NCI-H1105 treated with DMSO at 0.1 percent for 48 hours (cell line): ENCODE measurements at places on chromosomes 1 and 21.
A peak's percentile ranks its signal among the peaks of the same experiment; 100 is the strongest.

DNA sequence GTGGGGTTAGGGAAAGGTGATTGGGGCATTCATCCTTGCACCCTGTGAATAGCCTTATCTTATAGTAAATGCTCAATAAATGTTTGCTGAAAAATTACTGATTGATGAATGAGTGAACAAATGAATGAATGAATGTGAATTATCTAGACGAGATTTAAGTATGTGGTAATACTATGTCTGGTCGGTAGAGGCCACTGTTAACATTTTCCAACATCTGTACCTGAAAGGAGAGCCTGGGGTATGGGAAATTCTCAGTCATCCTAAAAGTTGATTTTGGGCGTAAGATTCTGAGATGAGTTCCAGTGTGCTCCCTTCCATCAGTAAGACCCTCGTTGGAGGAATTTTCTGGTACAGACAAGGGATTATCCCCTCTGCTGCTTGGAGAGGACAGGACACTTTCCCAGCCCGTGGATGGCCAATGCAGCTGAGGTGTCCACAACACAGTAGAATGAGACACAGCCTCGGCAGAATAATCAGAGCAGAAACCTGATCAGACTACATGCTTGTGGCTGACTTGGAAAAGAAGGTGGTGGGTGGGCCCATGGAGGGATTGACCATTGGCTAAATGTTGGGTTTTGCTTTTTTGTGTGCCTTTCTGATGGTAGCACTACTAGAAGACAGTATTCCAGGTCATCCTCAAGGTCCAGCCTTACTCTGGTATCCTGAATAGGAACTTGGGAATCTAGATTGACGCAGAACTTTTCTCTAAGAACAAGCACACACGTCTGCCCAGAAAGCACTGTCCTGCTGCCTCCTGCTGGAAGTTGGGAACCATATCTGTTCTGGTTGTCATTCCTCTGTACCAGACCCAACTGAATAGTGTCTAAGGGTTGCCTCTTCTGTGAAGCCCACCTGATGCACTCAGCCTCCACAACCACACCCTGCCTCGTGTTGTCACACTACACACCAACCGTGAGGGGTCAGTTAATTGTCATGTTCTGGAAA is 262.0 kb downstream of the TNR start:
- DNase-seq, result peak; percentile 41

DNA sequence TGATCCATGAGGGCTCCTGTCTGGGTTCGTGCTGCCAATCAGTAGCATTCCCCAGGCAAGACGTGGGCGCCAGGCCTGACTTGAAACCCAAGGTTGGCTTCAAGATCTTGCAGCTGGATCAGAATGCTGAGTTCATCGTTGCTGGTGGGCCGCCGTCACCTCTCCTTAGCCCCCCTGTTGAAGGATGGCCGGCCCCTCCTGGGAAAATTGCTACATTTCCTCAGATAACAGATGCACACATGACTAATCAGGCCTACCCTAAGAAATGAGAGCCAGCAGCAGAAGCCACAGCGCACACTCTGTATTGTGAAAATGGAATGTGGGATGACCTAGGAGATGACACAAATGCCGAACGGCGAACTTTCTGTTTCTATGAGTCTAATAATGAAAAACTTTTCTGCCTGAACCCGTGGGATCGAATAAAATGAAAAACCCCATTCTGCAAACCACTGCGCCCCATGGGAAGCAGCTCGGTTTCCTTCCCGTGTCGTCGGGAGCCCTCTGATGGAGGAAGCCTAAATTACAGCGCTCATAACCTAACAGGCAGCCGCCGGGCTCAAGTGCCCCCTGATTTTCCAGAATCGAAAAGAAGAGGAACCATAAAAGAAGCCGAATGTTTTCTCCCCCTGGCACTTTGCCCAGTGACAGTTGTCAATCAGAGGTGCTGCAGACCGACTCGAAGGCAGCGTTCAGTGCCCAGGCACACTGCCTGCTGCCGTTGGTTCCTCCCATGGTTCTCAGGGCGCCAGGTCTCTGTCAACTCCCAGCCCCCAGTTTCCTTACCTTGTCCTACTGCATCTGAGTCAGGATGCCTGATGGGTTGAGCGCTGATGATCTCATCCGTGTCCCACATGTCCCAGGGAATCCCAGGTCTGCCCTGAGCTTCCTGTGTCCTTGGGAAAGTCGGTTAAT is 38.2 kb upstream of the H6PD start:
- DNase-seq, result peak; percentile 72

GRCh38 chr1:205424901-205425600 is 3.2 kb upstream of the LEMD1 start:
- peak; percentile 26 for DNase-seq

DNA sequence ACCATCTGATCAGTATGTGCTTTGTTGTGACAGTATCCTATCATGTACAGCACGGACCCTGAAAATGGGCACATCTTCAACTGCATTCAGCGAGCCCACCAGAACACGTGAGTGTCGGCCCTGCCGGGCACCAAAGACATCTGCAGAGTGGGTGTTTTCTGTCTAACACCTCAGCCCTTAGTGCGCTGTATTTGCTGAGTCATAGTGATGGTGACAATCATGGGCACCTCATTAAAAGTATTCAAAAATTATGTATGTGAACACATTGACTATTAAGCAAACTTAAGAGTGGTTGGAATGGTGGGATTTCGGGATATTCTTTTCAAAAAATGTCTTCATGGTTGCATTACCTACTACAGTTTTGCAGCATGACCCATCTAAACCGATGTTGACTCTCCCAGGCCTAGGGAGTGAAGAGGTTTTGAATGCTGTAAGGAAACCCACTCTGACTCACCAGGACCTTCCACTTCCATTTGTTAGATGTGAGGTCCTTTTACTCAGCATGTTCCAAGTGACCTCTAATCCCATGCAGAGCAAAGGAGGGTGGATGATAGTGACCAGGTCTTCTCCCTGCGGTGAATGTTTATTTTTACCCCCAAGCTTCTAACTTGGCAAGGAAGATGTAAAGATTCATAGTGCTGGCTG is 20.1 kb downstream of the MGST3 start:
- DNase-seq, result no peak

GRCh38 chr1:54543729-54544496 is 4.1 kb upstream of the ACOT11 start:
- DNase-seq, result peak; percentile 82

DNA sequence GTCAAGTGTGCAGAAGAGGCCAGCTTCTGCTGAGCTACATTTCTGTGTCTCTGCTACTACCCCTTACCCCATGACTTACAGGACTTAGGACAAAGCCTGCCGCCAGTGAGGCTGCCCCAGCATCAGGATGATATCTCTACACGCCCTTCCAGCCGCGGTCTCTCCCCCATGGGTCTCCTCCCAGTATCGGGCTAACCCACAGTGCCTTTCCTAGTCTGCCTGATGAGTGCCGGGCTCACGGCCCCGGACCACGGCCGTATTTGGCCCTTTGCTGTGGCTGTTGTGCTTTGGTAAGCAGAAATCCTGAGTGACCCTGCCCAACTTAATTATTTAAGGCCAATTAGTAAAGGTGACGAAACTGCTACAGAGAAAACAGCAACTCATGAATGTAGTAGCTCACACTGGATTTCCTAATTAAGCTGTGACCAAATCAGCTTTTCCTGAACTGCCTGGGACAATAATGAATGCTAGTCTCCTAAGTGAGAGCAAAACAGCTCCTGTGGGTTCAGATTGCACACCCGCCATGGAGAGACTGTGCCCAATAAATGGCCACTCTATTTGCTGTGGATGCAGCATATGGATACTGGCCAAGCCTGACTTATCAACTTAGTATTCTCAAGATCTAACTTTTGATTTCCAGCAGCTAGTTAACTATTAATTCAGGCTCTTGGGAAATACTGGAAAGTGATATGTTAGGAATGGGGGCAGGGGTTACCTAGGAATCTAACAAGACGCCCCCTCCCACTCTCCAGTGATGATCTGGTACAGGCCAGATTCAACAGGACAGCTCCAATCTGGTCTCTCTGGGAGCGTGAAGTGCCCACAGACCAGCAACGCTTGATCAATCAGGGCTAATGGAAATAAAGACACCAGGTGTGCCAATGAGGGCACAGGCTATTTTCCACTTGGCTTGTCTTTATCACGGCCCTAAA is 123.3 kb upstream of the IFFO2 start:
- DNase-seq, result no peak

DNA sequence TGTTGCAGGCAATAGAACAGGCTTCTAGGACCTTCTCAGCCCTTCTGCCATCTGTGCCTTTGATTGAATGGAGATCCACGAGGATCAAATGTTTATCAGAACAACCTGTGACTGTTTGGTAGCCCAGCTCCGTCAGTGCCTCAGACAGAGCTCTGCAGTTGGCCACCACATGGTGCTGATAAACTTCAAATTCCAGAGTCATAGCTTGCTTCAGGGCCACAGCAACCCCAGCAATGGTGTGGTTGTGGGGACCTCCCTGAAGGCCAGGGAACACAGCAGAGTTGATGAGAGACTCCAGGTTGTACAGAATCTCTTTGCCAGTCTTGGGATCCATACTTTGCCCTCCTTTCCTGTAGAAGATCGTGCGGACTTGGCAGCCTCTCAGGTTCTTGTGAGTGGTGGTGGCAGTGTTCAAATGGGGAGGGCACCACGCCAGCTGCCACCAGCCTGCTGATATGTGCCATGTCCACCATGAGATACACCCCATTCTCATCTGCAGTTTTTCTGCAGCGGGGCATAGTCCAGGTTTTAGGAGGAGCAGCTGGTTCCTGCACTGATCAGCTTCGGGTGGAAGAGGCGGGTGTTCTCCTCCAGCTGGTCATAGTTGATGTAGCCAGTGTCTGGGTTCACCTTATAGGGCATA is 82.9 kb upstream of the ARTN start:
- DNase-seq, result no peak

DNA sequence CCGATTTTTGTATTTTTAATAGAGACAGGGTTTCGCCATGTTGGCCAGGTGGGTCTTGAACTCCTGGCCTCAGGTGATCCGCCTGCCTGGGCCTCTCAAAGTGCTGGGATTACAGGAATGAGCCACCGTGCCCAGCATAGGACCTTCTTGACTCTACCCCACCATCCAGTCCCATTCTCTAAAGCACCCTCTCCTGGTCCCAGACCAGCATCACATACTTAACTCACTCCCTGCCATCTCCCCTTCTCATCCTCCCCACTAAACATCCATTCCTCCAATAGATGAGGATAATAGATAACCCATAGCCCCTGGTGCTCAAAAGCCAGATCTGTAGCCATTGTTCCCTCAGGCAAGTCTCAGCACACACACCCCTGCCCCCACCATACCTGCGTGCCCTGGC is 2.1 kb downstream of the ENTREP3 start:
- no peak for DNase-seq

GRCh38 chr1:117466761-117467160 is 99.5 kb downstream of the MAN1A2 start:
- DNase-seq, result no peak

- no peak for DNase-seq
Observed at GRCh38 chr1:93528412-93528811, 80.5 kb downstream of the FNBP1L start.
